ENCODE measurements at places on chromosomes 7 and 10. TPM values are rescaled to one million over a fixed set of nuclear protein-coding genes. Genes with fewer than 3 reads are reported as not detected.

- DNase-seq = no peak
These were observed 40.7 kb downstream of the AHR start for GRCh38 chr7:17339139-17339538.

DNA sequence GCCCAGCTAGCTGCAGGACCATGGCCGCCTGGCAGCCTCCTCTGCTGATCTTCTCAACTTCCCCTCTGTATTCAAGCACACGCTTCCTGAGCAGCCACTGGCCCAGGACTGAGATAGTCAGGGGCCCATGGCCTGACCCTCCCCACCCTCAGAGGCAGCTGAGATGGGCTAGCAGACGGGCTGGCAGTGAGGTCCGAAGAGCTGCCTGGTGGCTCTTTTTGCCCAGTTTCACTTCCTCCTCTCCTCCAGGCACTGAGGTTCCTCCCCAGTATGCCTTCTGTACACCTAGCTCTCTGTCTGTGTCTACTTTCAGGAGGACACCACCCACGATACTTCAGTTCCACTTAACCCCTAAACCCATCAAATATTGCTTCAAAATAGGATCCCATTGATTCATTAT, 395.6 kb downstream of the TNS3 start:
- no peak for DNase-seq

GRCh38 chr7:157208571-157209413, 70.1 kb downstream of the UBE3C start:
- no peak for DNase-seq

DNA sequence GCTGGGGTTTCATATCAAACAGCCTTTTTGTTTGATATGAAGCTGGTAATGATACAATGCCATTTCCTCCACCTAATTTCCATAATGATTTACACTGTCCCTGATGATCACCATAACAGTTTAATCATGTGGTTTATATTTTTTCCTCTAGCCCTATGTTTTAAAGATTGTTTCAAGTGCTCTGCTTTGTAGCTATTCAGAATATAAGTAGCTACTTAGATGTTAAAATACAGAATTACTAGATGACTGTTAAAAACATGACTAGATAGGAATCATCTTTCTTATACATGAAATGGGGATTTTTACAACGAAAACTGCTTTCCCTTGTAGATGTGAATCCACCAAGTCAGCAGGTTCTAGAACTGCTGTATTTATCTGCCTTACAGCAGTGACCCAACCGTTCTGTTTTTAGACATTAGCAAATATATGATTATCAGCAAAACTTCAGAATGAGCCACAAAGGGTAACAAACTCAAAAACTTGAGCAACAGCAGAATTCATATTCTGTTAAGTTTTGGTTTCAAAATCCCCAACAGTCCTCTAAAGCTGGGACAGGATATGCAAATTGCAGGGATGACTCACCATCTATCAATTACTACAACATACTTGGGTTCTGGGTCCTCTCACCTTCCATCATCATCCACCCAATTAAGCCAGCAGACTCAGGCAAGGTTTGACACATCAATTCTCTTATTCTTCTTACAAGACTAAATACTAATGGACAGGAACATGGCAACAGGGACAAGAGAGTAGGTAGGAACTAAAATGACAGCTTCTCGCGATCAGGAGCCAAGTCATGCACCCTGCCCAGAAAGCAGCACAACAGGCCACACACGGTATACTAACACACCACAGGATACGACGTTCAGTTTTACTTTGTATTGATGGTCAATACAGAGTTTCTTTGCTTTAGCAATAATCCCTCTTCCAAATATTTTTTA, 83.9 kb downstream of the PIP4K2A start:
- no peak for DNase-seq

DNA sequence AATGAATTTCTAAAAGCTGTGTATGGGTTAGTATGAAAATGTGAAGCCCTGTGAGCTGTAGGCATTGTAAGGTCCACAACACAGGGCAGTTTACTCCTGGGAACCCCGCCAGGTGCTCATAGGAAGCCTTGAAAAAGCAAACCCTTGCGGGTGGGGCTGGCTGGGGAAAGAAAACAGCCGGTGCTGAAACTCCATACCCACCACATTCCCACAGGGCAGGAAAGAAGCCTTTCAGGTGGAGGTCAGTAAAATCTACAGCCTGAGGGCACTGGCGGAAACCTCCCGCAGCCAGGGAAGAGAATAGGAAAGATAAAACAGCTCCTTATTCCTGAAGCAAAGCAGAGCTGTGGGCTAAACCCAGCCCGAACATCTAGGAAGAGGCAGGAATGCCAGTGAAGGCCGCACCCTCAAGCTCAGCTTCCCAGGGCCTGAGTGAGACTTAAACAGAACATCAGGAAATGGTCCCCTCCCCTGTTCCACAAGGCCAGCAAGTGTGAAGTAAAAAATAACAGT, 34.7 kb downstream of the PODXL start:
- no peak for DNase-seq

DNA sequence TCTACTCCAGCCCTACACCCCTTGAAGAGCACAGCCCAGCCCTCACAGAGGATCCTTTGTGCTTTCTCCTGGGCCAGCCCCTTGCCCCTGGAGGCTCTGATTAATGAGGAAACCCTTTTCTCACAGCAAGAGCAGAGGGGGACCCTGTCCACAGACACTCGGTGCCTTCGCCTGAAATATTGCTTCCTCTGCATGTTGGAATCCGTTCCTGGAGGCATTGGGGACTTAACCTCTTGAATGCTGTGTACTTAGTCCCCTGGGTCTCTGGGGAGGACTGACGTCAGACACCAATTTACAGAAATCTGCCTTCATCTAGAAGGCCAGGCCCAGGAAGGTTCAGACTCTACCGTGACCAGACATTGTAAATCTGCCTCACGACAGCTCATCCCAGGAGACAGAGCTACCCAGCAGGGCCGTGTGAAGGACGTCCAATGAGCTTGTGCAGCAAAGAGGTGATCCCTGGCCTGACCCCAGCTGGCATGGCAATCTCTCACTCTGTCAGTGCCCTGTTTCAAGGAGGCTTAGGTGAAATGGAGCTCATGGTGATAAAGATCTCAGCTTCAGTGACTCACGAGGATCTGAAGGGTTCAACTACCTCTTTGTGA, 8.1 kb upstream of the TMEM72 start:
- peak; percentile 55 for DNase-seq

DNA sequence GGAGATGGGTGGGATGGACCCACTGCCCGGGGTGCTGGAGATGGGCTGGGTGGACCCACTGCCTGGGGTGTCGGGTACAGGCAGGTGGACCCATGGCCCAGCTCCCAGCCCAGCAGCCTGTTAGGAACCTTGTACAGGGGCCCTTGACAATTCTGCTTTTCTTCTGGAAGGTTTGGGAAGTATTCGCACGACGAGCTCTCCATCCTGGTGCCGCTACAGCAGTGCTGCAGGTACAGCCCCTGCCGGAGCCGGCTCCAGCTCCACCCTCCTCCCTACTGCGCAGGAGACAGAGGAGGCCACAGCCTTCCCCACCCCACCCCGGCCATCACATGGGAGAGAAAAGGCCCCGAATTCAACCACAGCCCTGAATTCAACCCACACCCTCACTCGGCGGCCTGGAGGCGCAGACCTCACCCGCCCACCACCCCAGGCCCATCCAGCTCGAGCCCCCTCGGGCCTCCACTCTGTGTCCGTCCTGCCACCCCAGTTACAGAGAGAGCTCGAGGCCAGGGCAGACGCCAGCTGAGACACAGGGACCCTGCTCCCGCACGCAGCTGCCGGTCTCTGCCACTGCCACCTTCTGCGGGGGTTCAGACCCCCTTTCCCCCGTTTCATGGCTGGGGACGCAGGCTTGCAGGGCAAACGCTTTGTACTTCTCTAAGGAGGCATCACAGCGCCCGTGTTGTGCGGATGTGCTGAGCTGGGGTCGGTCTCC, 31.3 kb upstream of the FOXL3 start:
- no peak for DNase-seq

DNA sequence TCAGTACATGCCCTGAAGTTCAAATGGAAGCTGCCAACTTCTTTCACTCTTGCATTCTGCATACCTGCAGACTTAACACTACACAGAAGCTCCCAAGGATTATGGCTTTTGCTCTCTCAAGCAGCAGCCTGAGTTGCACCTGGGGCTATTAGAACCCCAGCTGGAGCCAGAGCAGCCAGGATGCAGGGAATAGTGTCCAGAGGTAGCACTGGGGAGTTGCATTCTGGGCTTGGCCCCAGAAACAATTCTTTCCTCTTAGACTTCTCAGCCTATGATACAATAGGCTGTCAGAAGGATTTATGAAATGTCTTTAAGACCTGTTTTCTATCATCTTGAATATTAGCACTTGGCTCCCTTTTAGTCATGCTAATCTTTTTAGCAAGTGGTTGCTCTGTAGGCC, 886.7 kb upstream of the GHITM start:
- no peak for DNase-seq

DNA sequence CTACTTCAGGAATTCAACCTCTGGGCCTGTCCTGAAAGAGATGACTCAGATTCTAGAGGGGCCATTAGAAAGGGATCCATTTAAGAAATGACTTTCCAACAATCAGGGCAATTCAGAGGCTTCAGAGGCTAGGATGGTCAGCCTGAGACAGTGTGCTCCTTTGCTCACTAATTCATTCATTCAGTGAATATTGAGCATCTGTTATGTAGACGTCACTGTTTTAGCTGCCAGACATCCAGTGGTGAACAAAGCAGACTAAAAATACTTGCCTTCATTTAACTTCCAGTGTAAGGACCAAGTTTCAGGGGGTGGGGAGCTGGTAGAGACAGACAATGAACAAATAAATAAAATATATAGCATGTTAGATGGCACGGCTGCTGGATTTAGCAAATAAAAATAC, 1.6 kb downstream of the KIAA1217 start:
- DNase-seq = no peak

DNA sequence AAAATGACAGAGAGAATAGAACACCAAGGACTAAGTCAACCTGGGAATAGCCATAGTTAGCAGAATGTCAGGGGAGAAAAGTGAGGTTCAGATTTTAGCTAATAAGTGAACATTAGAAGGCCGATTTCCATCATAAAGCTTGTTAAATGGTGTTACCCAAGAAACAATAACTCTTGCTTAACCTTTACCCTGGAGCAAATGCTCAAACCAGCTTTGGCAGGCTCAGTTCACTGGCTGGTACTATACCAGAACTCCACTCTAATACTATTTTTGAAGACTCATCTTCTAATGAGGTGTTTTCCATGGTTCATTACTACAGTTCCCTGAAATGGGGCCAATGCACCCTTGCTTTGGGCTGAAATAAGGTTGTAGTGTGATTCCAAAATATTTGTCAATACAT, 61.3 kb downstream of the RNLS start:
- DNase-seq = no peak

GRCh38 chr7:55280031-55280454, 85.1 kb upstream of the LANCL2 start:
- peak; percentile 74 for DNase-seq

GRCh38 chr7:50768485-50769474, 13.9 kb downstream of the GRB10 start:
- no peak for DNase-seq

DNA sequence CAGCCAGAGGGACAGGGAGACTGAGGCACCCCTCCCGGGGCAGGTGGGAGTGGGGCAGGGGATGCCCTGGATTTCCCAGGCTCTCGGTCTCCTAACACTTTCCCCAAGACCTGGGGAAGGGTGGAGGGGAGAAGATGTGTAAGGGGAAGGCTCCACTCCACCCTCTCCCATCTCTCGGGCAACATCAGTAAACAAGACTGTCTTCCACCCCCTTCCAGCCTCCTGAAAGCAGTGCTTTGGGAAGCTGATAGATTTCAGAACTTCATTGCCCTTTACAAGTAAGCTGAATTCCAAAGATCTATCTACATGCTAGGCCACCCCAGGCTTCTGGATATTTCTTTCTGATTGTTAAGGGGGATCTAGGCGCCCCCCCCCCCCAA, 3.7 kb downstream of the FLNC start:
- DNase-seq = no peak

DNA sequence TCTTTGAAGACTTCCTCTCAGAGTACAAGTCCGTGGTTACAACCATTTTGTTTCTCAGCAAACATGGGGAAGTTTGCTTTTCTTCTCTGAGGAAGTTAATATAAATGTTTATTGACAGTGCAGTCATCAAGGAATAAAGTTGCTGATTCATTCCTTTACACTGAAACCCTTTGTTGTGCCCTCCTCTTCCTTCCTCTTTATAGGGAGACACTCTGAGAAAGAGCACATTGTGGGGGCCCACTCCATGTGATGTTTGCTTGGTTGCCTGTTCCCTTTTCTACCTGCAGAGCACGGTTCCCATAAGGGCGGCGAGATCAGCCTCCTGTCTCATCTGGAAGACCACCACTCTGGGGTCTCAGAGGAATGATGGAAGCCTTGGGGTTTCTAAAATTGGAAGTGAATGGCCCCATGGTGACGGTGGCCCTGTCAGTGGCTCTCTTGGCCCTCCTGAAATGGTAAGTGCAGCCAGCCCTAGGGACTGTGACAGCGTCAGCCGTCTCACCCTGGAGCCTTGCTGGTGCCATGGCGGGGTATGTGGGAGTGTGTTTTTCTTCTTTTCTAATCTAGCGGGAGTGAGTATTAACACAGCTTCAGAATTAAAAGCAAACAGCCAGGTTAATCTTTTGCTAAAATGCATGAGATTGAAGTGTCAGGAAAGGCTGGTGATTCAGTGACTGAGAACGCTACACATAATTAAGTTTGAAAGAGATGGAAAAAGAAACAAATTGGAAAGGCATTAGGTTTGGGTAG, at the start of gene TBXAS1:
Gene TBXAS1 (plus strand): TSS at position 240 of the 750 bp plus-strand sequence. CDS start 127 bp downstream, at position 367.
- peak; percentile 82 for DNase-seq

GRCh38 chr10:33055625-33056024, 97.6 kb upstream of the ITGB1 start:
- DNase-seq = no peak

DNA sequence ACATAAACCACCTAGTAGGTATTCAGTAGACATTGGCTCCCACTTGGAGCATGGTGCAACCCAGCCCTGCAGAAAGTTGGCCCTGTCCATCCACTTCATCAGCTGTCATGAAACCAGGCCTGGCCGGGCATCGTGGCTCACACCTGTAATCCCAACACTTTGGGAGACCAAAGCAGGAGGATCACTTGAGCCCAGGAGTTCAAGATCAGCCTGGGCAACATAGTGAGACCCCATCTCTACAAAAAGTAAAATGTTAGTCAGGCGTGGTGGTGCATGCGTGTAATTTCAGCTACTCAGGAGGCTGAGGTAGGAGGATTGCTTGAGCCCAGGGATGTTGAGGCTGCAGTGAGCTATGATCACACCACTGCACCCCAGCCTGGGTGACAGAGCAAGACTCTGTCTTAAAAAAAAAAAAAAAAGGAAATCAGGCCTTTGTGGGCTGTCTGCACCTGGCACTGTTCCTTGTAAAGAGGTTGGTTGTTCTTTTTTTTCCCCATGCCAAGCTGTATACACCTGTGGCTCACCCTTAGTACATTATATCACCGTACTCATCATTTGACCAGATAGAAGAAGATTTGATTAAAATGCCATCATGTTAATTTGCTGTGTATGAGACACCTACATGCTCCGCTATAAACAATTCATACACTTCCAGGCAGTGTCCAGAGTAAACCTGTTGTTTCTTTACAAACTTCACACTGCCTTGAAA, 45.4 kb upstream of the GRID1 start:
- DNase-seq = no peak

GRCh38 chr7:117248829-117249228, 74.0 kb downstream of the WNT2 start:
- no peak for DNase-seq

SLC18A3 gene
- not detected for polyA plus RNA-seq

PRLHR gene
- not detected for polyA plus RNA-seq

NRF1 gene
- 32.6 TPM for polyA plus RNA-seq

LLCFC1 gene
- polyA plus RNA-seq = 1.5 TPM

ZNF479 gene
- polyA plus RNA-seq = not detected

ZCCHC24 gene
- polyA plus RNA-seq = 19.8 TPM

DRGX gene
- polyA plus RNA-seq = not detected

CCZ1B gene
- polyA plus RNA-seq = 86.6 TPM

NT5C3A gene
- polyA plus RNA-seq = 49.7 TPM
